T-helper 1 cell treated with Interleukin-12 subunit alpha and Interleukin-12 subunit beta and Interleukin-4 antibody, amounts not matched to agents 30 ng/mL and 1 ng/mL, for 36 hours (primary cell): ENCODE measurements at places on chromosomes 3 and 15. TPM values are rescaled to one million over a fixed set of nuclear protein-coding genes. Genes with fewer than 3 reads are reported as not detected.

The SKOR1 gene
- 0.22 TPM in 2 replicates for total RNA-seq

The MNS1 gene
- total RNA-seq, result not detected in 2 replicates

The DNAJB11 gene
- total RNA-seq, result 82.3 and 82.5 TPM in 2 replicates

The ABHD2 gene
- total RNA-seq, result 64.3 and 65.0 TPM in 2 replicates

The AGTR1 gene
- not detected in 2 replicates for total RNA-seq

The NR1I2 gene
- not detected in 2 replicates for total RNA-seq

The CASR gene
- not detected in 2 replicates for total RNA-seq

The SPATA12 gene
- total RNA-seq, result not detected in 2 replicates

The ATG7 gene
- total RNA-seq, result 36.7 and 41.7 TPM in 2 replicates

The KCNH8 gene
- not detected in 2 replicates for total RNA-seq

The SLMAP gene
- 55.6 and 62.0 TPM in 2 replicates for total RNA-seq

The NOX5 gene
- 0.02 and 0.05 TPM in 2 replicates for total RNA-seq

The GRM2 gene
- total RNA-seq, result 1.6 and 2.1 TPM in 2 replicates

The SHF gene
- total RNA-seq, result 2.2 and 2.8 TPM in 2 replicates

The CCR2 gene
- 80.8 and 82.8 TPM in 2 replicates for total RNA-seq

The GOLGA6L4 gene
- total RNA-seq, result 1.2 and 1.3 TPM in 2 replicates

The AMIGO3 gene
- 0.51 and 0.98 TPM in 2 replicates for total RNA-seq

The TMEM207 gene
- not detected in 2 replicates for total RNA-seq

The DENND4A gene
- 49.6 and 49.9 TPM in 2 replicates for total RNA-seq

The SLC28A1 gene
- not detected in 2 replicates for total RNA-seq

The GABRR3 gene
- total RNA-seq, result not detected in 2 replicates

The RBP2 gene
- not detected in 2 replicates for total RNA-seq

The SCAANT1 gene
- total RNA-seq, result not detected in 2 replicates

The FAH gene
- total RNA-seq, result 56.4 and 58.2 TPM in 2 replicates

The GOLGA6A gene
- total RNA-seq, result 0.17 TPM in 1 of 2 replicates, not detected in the other
